ENCODE measurements at places on chromosomes 7 and 10.
A peak's percentile ranks its signal among the peaks of the same experiment; 100 is the strongest.

GRCh38 chr10:131685576-131685975, 215.2 kb upstream of the PPP2R2D start:
- DNase-seq: no peak

DNA sequence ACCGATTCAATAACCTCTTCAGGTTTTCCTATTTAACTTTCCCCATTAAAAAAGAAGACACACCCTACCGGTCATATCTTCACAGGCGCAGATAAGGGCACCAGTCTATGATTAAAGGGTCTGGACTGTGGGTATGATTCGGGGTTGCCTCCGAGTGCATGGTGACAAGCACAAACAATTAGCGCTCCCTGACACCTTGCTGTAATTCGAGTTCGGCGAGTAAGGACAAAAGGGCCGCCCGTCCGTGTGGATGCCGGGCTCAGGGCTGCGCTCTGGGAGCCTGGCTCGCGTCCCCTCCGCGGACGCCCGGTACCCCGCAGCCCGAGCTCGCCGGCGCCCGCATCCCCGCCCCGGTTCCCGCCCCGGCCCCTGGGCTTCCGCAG, 111.9 kb upstream of the RHEB start:
- DNase-seq: peak; percentile 71

DNA sequence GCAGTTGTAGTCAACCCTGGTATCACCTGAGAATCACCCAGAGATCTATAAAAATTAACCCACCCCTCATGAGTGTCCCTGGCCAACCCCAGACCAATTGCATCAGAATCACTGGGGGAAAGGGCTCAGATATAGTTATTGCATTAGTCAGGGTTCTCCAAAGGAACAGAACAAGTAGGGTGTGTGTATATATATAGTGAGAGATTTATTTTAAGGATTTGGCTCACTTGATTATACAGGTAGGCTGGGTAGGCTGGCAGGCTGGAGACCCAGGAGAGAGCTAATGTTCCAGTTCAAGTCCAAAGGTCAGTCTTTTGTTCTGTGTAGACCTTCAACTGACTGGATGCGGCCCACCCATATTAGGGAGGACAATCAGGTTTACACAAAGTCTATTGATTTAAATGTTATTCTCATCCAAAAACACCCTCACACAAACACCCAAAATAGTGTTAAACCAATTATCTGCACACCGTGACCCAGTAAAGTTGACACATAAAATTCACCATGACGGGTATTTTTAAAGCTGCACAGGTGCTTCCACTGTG, 372.9 kb upstream of the NFE2L3 start:
- DNase-seq: no peak

GRCh38 chr10:128373831-128374230, 247.6 kb upstream of the MKI67 start:
- DNase-seq: no peak

DNA sequence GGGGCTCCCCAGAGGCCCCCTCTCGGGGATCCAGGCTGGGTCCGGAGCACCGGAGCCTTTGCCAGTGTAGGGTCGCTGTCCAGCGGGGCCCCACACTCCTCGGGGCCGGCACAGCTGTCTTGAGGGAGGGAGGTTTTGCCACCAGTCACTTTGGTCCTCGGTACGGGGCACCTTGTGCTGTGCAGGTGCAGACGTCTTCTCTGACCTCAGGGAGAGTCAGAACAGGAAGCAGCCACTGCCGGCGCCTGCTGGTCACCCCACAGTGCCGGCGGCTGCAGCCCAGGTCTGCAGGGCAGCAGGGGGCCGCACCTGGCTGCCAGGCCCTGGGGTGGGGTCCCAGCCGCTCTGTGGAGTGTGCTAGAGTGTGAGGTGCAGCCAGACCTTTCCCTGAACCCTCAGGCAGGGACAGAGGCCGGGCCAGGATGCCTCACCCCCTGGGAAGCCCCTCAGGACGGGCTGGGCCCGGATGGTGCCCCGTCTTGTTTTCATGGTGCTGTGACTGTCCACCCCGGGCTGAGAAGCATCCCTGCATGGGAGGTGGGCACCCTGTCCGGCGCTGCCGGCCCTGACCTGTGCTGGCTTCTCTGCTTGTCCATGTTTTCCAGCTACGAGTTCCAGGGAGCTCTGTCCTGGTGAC, 8.2 kb downstream of the MAFK start:
- DNase-seq: no peak

DNA sequence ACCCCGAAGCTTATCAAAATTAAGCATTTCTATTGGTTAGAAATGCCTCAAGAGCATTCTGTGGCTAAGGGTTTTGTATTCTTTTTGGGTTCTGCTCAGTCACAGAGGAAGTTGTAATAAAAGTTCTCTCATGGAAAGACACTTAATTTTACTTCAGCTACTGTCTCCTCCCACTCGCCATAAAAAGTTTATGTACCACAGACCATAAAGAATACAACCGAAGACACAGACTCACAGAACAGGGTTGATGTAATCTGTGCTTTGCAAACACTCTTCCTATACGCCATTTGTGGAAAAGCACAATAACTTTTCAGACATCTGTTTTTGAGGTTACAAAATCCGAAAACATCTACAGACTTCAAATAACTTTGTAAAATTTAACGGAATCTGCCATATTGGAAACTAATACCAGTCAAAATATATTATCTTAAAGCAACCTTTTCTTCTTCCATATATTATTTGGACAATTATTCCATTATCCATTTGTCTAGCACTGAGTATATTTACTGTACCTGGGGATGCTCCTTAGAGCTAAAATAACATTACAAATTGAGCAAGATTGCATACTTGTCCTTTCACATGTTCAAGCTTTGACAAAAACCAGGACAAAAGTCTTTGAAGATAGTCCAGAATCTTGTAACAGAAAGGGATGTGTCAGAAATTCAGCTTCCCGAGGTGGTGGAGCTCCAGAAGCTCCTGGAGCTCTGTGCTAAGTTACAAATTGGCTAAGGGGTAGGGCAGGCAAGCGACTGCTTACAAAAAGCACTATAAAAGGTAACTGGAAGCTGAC, 219.0 kb upstream of the MEOX2 start:
- DNase-seq: peak; percentile 29

GRCh38 chr7:74063646-74064045, 20.0 kb upstream of the LIMK1 start:
- DNase-seq: no peak

- peak; percentile 99 for DNase-seq
These were observed 528 bp upstream of the TNRC18 start for GRCh38 chr7:5423976-5424748.

- no peak for DNase-seq
These were observed 272.3 kb downstream of the PTPRN2 start for GRCh38 chr7:158315326-158315725.

GRCh38 chr10:14362104-14362503, 31.4 kb upstream of the FRMD4A start:
- DNase-seq: no peak

DNA sequence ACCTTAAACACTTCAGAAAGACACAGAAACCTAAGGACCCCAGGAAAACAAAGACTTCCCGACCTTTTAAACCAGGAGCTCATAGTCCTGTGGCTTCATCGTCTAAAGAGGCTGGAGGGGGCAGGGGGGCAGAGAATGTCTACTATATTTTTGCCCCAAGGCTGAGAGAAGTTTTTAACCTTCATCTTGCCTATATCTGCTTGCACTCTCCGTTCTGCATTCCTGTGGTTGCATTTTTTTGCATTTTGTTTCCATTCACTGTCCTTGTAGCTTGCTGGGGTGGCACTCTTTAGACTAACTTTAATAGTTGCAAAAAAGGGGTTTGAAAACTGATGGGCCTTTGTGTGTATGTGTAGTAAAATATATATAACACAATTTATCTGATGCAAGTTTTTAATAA, 23.7 kb downstream of the PRKAR2B start:
- no peak for DNase-seq

- DNase-seq: no peak
These were observed 64.4 kb downstream of the EGFR start for GRCh38 chr7:55083206-55083605.

- DNase-seq: no peak
These were observed 175.1 kb upstream of the HDAC9 start for GRCh38 chr7:18320422-18320821.

DNA sequence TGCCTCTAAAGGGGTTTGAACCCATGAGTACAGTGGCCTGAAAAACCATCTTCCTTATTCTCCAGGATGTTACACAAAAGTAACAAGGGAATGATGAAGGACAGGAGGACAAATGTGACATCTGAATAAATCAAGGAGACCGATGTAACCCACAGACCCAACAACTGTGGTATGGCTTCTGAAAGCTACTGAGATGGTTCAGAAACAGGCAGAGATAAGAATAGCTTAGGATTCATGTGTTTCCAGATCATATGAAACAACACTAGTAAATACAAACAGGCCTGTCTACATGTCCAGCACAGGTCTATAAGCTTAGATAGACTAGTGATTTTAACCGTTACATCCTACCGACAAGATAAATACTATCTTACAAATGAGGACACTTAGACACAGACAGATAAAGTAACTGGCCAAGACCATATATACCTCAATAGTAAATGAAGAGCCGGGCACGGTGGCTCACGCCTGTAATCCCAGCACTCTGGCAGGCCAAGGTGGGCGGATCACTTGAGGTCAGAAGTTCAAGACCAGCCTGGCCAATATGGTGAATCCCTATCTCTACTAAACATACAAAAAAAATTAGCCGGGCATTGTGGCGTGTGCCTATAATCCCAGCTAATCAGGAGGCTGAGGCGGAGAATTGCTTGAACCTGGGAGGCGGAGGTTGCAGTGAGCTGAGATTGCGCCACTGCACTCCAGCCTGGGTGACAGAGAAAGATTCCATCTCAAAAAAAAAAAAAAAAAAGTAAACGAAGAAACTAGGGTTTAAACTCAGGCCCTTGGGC, 88.7 kb downstream of the SORBS1 start:
- no peak for DNase-seq

DNA sequence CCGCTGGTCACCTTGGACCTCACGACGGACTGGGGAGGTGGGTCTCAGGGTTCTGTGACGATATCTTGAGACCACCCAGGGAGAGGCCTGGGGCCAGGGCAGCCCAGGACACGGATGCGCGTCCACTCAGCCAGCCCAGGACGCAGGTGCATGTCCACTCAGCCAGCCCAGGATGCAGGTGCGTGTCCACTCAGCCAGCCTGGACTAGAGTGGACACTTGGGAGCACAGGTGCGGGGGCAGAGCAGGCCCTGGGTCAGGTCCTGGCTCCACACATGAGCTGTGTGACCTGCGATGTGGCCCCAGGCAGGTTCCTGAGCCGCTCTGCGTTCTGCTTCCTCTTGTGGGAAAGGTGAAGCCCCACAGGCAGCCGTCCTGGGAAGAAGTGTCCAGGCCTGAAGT, 22.2 kb downstream of the KNDC1 start:
- no peak for DNase-seq

DNA sequence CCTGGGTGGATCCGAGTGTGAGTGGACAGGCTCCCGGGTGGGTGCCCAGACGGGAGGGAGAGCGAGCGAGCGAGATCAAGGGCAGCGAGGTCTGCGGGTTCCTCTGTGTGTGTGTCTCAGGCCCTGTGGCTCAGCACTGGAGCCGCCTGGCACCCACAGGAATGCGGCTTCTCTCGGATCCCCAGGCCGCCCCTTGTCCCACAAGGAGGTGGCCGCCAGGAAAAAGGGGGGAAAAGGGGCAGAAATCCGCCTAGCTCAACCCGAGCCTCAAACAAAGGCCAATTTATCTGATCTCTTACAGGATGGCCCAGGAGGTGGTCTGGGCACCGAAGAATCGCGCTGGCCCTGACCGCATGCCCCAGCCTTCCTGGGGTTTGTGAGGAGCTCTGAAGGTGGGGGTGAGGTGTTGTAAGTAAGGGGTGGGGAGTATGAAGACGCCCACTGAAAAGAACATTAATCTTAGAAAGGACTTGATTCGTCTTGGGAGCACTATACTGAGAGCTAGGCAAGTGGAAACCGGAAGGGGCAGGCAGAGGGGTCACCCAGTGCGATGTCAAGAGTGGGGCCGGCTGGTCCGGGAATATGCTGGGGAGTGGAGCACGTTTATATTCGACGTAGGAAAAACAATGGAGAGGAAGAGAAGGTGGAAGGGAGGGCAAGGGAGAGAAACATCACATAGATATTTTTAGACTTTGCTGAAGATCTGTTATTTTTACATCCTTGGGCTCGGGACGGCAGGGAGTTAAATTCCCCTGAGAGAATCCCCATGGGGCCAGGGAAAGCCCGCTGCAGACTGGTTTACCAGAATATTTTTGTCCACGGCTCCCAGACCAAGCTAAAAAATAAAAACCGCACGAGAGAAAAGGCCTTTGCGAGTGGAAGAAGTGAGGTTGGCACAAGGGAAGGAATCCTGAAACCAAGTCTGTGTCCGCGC, 7.2 kb downstream of the DLX5 start:
- DNase-seq: no peak

DNA sequence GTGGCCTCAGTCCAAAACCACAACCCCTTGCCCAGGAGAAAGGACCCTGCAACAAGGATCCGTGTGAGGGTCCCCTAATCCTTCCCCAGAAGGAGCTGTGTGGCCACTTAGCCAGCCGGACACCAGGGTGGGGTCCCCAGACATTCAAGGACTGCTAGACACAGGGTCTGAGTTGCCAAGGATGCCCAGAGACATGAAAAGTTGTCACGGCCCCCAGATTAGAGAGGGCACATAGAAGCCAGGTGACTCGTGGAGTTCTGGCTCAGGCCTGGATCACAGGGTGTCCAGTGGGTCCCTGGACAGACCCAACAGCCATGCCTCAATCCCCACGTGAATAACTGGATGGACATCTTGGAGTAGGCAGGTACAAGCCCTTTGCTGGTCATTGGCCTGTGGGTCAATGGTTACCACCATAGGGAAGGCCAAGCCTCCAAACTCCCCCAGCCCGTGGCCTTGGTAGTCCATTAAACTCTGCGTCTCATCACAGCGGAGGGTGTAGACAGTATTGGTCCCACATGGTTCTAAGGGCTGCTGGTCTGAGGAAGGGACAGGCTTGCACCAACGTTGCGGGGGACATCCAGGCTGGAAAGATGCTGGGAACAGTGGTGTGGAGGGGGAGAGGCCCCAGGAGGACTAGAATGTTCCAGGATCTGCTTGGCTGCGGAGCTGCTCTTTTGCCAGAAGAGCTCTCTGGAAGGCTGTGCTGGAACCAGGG, 205.9 kb upstream of the PPP2R2D start:
- no peak for DNase-seq

- DNase-seq: no peak
These were observed 44.2 kb upstream of the LRRC4 start for GRCh38 chr7:128075242-128076095.

- no peak for DNase-seq
These were observed 256.4 kb downstream of the KIAA1217 start for GRCh38 chr10:24465124-24465874.

Data from small intestine (tissue), 16 donors.